ENCODE measurements at places on chromosomes 7 and 10.

GRCh38 chr10:98425511-98426352 lies 10.8 kb upstream of the PYROXD2 start:
- DNase-seq, result no peak

GRCh38 chr7:108204281-108204796 lies 74.2 kb upstream of the LAMB4 start:
- DNase-seq, result no peak

DNA sequence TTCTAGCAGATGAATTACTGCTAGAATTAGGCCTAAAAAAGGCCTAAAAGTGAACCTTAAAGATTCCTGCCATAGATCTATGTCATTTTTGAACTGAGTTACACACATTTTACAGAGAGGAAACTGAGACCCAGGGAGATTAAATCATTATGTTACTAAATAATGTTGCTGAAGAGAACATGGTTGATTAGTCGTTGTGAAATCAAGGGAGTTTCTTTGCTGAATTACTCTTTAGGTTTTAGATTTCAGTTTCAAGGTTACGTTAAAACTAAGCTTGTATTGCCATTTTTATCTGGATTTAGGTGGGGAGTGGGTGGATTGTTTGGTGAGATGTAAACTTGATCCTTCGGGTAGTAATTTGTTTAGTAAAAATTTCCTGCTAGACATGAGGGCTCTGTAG lies 21.3 kb downstream of the CDK14 start:
- DNase-seq, result no peak

- no peak for DNase-seq
Measured at GRCh38 chr7:151120896-151121295, 34.6 kb downstream of the AGAP3 start.

DNA sequence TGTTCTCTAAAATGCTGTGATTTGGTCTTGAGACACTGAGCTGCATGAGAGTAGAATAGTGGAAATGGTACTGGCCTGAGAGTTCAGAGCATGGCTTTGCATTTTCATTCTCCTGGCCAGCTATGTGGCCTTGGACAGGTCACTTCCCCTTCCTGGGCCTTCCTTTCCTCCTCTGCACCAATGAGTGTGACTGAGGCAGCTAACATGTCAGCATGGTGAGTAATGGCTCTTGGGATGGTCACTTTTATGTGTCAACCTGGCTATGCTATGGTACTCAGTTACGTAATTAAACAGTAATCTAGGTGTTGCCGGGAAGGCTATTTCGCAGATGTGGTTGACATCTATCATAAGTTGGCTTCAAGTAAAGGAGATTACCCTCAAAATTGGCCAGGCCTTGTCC lies 109.3 kb downstream of the RTKN2 start:
- DNase-seq, result no peak

DNA sequence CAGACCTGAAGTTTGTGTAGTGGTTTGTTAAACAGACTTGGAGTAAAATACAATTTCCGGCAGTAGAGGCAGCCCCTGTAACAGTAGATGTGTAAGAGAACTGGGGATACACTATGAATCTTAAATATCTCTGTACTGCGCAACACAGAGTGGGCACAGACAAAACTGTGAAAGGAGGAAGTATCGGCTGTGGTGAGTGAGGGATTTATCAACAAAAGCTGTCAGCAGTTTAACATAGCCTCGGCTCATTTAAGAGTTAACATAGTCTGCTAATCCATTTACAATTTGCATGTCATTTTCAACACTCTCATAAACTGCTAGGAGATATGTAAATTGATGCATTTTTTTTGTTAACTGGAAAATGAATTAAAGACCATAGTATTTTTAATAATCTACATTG lies 225.2 kb downstream of the ZWINT start:
- no peak for DNase-seq

Data from stimulated activated CD8-positive, alpha-beta memory T cell treated with anti-CD3 and anti-CD28 coated beads, Interleukin-15, amount 100 ng/mL, for 4 hours (primary cell).